ENCODE measurements at places on chromosomes 7 and 10.
A peak's percentile ranks its signal among the peaks of the same experiment; 100 is the strongest.

DNA sequence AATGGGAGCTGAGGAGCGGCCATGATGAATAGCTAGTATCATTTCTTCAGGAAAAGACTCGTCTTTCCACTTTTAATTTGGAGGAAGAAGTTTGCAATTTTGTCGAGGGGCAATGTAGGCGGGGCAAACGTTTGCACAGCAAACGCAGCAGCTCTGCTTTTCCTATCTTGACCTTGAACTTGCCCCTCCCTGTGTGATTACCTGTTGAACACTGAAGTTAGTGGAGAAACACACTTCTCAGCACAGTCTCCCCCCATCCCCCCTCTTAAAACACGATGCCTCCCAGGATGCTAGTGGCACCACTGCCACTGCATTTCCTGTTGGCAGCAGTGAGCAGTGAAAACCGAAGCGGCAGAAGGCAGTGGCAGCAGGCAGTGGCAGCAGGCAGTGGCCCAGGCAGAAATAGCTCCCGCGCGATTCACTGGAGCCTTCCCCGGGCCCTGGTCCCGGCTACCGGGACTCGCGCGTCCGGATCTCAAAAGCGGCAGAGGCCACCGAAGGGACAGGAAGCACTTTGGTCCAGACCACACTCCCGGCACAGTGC is at the start of gene EPDR1:
Gene EPDR1 (plus strand): TSS at position 336 of the 544 bp plus-strand sequence. CDS start 300 bp downstream, outside the sequence.
- DNase-seq: peak; percentile 64

DNA sequence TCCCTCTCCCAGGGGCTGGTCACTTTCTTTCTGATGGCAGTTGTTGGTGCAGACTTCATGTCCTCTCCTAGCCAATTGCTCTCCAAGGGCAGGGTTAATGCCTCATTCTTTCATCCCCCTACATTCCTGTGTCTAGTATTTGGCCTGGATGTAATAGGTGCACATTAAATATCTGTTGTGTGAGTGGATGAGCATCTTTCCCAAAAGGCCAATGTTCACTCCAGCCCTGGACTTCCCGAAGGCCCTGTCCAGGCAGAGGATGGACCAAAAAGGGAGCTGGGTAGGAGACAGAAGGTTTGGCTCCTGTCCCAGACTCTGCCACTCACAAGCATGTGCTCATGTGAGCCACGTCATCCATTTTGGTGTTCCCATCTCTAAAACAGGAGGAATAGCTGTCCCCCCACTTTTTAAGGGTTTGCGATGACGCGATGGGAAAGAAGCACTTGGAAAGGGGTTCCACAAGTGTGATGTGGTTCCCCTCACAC is 47.5 kb downstream of the RGS10 start:
- no peak for DNase-seq

- DNase-seq: no peak
These were observed 9.1 kb upstream of the ZYX start for GRCh38 chr7:143372070-143372469.

- DNase-seq: no peak
These were observed 315.7 kb downstream of the REEP3 start for GRCh38 chr10:63836666-63837442.

- DNase-seq: no peak
These were observed 116.1 kb downstream of the GPR37 start for GRCh38 chr7:124649397-124650014.

GRCh38 chr7:22317632-22318031 is 39.3 kb downstream of the RAPGEF5 start:
- DNase-seq: no peak

- no peak for DNase-seq
These were observed 72.2 kb downstream of the RSU1 start for GRCh38 chr10:16745061-16745460.

DNA sequence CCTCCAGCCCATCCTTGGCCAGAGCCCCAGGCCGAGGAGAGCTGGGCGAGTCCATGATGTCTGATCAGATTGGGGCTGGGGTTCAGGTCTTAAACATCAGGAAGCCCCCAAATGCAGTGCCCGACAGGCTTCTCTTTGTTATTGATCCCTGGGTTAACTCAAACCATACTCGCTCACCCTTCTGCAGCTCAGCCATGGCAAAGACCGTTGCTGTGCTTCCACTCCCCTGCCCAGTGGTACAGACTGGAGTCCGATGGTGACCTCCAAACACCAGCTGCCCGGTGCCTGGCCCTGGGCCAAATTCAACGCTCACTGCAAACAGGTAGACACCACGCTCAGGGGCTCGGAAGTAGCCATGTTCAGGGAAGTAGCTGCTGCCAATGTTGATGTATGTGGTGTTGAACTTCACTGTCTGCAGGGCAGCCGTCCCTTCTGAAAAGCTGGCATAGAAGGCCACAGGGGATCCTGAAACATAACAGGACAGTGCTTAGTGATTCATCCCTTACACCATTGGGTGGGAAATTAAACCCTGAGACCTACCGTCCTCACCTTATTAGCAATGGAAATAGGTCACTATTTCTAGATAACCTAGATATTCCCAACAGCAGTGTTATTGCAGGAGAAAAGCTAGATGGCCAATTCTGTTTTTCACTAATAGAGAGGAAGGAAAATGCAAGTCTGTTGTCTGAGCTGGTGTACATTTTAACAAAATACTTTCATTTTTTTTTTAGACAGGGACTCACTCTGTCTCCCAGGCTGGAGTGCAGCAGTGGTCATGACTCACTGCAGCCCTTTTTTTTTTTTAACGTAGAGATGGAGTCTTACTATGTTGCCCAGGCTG is 20.5 kb downstream of the MMRN2 start:
- DNase-seq: no peak

- DNase-seq: no peak
These were observed 133.5 kb upstream of the MBL2 start for GRCh38 chr10:52906046-52906445.

GRCh38 chr10:45319702-45320101 is 4.3 kb upstream of the OR13A1 start:
- no peak for DNase-seq

GRCh38 chr10:88114368-88114767 is 250.9 kb downstream of the PTEN start:
- no peak for DNase-seq

DNA sequence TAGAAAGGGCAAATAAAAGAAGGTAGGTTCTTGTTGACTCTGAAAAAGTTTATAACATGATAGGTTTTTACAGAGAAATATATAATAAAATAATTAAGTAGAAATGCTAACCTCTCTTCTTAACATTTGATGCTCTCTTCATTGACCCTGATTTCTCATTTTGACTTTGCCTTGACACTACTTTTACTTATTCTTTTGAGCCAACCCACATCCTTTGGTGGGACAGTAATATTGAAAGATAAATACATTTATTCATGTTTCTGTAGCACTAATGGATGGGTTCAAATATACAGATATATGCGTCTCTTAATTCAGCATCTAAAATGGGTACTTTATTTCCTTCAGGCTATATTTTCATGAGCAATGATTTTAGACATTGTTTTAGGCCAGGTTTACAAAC is 34.4 kb downstream of the DDC start:
- DNase-seq: no peak

DNA sequence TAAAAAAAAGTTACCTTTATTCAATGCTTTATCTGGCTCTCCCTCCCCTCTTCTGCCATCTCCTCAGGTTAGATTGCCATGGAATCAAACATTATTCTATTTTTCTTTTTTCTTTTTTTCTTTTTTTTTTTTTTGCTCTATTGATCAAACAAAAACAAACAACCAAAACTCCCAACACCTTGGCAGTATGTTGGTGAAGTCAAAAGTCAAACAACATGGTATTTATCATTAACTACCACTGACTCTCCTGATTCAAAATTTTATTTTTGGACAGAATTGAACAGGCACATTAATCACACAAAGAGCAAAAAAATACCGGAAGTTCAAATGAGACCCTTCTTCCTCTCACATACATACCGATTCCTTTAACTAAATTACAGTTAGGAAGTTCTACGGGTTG is 6.4 kb downstream of the PON1 start:
- no peak for DNase-seq

GRCh38 chr7:143416565-143417149 is 8.0 kb upstream of the EPHA1 start:
- no peak for DNase-seq

- DNase-seq: no peak
These were observed 268.5 kb downstream of the DNAJB9 start for GRCh38 chr7:108838198-108838597.

DNA sequence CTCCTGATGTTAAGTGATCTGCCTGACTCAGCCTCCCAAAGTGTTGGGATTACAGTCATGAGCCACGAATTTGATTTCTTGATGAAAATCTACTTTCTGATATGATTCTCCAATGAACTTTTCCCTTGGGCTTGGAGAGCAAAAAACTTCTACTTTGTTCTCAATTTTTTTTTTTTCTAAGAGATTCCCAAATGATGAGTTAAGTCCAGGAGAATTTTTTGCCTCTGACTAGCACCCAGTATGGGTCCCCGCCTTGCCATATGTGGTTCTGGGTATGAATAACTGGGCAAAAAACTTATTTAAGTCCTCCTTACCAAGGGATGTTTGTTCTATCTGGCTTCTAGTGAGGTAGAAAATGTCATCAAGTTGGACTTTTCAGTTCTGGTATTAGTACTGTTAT is 147.9 kb upstream of the LYZL1 start:
- no peak for DNase-seq

GRCh38 chr10:91566115-91566514 is 66.8 kb downstream of the PPP1R3C start:
- no peak for DNase-seq

- no peak for DNase-seq
These were observed 305.2 kb upstream of the PRKCQ start for GRCh38 chr10:6885284-6885683.

GRCh38 chr10:18290651-18291313 is 150.6 kb downstream of the CACNB2 start:
- no peak for DNase-seq

GRCh38 chr7:25619381-25619780 is 391.1 kb upstream of the NPVF start:
- DNase-seq: no peak
